ENCODE measurements at places on chromosomes 7 and 10.
A peak's percentile ranks its signal among the peaks of the same experiment; 100 is the strongest.

DNA sequence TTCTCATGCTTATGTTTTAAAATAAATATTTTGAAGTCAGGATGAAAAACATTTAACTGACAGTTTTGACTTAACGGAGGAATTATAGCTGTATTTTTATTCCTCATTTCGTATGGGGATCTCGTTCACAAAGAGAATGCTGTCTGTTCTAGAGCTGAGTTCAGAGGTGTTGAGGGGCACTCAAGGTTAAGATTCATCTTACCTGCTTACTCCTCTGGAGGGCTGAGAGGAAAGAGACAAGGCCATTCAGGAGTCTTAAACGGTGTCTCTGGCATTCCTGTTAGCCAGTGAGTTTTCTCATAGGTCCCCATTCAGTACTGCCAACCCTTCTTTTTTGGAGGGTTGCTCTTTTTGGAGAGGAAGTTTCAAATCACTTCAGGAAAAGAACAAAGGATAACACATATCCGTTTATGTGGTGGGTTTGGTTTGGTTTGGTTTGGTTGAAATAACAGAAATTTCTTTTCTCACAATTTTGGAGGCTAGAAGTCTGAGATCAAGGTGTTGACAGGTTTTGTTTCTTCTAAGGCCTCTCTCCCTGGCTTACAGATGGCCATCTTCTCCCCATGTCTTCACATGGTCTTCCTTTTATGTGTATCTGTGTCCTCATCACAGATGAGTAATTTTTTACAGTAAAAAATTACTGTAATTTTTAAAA, 23.1 kb downstream of the CALHM2 start:
- DNase-seq: no peak

DNA sequence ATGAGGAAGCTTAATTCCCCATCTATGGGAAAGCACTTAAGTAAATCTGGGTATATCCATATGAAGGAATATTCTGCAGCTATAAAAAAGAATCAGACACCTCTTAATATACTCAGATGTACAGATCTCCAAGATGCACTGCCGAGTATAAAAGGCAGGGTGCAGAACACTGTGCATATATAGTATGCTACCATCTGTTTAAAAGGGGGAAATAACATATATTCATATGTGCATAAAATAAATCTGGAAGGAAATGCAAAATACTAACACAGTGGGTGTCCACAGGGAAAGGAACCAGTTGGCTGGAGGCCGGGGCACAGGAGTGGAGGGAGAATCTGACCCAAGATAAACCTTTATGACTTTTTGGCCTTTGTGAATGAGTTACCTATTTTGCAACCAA, 201.4 kb downstream of the SFMBT2 start:
- DNase-seq: no peak

DNA sequence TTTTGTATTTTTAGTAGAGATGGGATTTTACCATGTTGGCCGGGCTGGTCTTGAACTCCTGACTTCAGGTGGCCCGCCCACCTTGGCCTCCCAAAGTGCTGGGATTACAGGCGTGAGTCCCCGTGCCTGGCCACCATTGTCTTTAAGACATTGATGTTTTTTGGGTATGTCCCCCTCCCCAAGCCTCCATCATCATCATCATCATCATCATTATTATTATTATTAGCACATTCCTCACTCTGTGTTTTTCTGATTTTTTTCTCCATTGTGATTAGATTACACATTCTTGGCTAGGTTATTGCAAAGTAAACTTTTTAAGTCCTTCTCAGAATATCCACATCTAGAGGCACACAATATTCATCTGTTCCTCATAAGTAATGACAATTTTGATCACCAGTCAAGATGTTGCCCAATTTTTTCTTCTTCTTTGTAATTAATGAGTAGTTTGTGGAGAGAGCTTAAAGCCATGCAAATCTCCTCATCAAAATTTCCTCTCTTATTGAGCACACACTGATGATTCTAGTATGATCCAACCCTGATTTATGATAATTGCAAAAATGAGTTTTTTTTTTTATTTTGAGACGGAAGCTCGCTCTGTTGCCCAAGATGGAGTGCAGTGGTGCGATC, 47.5 kb downstream of the EPC1 start:
- no peak for DNase-seq

DNA sequence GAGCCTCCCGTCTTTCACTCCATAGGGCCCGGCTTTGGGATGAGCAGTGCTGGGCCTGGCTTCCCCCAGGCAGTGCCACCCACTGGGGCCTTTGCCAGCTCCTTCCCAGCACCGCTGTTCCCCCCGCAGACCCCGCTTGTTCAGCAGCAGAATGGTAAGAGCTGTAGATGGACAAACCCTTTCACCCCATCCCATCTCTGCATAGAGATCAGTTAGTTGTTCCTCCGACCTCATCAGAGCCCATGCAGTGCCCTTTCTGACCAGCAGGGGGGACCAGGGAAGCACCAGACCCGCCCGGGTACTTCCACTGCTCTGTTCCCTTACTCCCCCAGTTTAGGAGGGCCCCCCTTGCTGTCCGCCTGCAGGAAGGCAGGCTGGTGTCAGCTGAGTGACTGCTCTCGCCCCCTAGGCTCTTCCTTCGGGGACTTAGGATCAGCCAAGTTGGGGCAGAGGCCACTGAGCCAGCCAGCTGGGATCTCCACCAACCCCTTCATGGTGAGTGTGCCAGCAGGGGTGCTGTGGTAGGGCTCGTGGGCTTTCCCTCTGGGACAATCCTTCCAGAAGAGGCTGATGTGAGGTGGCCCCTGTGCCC, 9.8 kb downstream of the SAP25 start:
- DNase-seq: peak; percentile 61

DNA sequence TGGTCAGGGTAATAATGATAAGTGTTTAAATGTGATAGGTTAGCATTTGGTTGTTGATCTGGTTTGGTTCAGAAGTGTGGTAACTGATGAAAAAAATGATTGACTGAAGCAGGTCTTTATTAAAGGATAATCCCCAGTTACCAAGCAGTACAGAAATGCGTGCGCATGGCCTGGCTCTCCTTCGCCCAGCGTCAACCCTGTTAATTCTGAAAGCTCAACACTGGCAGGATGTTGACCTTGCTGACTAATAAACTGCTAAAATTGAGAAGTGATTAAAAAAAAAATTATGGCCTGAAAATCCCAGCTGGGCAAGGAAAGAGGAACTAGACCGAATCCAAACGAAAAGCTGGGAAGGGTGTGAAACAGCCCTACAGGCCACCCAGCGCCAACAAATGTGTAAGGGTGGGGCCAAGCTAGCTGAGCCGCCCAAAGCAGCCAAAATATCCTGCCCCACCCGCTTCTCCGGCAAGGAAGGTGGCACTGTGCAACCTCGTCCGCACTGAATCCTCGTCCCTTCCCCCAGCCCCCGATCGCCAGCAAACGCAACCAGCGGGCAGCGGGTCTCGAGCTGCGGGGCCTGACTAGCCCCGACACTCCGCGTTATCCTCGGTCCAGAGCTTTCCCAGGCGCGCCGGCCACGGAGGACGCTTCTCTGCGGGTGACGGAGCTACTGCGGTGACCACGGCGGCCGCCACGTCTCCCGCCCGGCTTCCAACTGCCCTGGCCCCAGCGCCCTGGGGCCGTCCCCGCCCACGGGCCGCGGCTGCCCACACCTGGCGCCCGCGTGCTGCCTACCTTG, 561 bp downstream of the SHTN1 start:
- peak; percentile 75 for DNase-seq

GRCh38 chr7:27134392-27134791, 3.8 kb upstream of the HOXA4 start:
- peak; percentile 93 for DNase-seq
